ENCODE measurements at places on chromosomes 7 and 10. TPM values are rescaled to one million over a fixed set of nuclear protein-coding genes. Genes with fewer than 3 reads are reported as not detected.

GRCh38 chr10:29646238-29646902, 11.6 kb upstream of the SVIL start:
- no peak for DNase-seq
- no peaks in the 10 kb centered on the region for H3K27me3 ChIP-seq
- H3K4me3 ChIP-seq: no peak overlapping the region
- H3K36me3 ChIP-seq: no peaks in the 10 kb centered on the region
- peaks cover 43% of the 10 kb centered on the region for H3K4me1 ChIP-seq
- H3K27ac ChIP-seq: peak overlapping the region; percentile 9

DNA sequence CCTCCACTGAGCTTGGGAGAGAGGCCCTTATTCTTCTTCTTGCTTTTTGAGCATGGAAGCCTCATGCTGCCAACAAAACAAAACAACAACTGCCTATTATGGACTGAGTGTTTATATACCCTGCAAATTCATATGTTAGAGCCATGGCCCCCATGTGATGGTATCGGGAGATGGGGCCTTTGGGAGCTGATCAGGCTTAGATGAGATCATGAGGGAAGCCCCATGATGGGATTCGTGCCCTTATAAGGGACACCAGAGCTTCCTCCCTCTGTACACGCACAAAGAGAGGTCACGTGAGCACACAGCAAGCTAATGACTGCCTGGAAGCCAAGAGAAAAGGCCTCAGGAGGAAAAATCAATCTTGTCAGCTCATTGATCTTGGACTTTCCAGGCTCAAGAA, 235.0 kb downstream of the FANK1 start:
- H3K27ac ChIP-seq: no peak overlapping the region
- H3K4me1 ChIP-seq: peaks cover 12% of the 10 kb centered on the region
- no peaks in the 10 kb centered on the region for H3K27me3 ChIP-seq

- H3K36me3 ChIP-seq: no peaks in the 10 kb centered on the region
- no peak for DNase-seq
- H3K4me3 ChIP-seq: no peak overlapping the region
Measured at GRCh38 chr10:80108576-80109239, 23.8 kb upstream of the PLAC9 start.

DNA sequence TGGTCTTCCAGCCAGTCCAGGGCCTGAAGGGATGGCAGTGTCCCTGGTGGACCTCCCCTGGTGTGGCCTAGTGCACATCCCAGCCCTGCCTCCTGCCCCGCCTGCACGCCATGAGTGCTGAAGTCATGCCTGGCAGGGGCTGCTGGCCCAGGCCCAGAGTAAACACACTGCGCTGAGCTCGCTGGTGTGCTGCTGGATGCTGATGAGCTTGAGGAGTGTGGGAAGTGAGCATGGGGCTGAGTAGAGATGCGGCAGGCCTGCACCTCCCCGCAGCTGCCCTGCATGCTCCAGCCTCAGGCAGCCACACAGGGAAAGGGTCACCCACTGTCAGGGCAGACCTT, 43.2 kb downstream of the HTRA1 start:
- no peaks in the 10 kb centered on the region for H3K27me3 ChIP-seq
- peaks cover 17% of the 10 kb centered on the region for H3K4me1 ChIP-seq
- peak; percentile 89 for DNase-seq
- H3K4me3 ChIP-seq: no peak overlapping the region

GRCh38 chr10:131272897-131273451, 38.5 kb downstream of the TCERG1L start:
- no peak for DNase-seq
- H3K4me1 ChIP-seq: peaks cover 15% of the 10 kb centered on the region
- no peak overlapping the region for H3K4me3 ChIP-seq
- H3K27ac ChIP-seq: no peak overlapping the region

DNA sequence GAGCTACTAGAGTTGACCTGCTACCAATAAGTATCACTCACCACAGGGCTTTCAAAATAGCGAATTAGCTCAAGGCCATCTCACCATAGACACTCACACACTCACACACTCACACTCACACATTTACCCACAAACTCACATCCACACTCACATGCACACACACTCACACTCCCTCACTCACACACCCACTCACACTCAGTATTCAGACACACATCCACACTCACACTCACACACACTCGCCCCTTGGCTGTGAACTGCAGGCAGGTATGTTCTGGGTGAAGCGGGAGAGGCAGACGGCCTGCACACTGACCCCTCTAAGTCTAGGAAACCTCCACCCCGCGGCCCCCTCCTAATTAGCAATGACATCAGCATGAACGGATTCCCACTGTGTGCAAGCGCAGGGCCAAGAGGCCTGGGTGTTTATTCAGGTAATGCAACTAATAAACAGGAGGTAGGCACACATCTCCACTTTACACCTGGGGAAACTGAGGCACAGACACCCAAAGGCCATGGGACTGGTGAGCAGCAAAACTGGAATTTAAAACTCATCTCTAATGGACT, 94.6 kb downstream of the ADARB2 start:
- H3K36me3 ChIP-seq: no peaks in the 10 kb centered on the region
- no peaks in the 10 kb centered on the region for H3K27me3 ChIP-seq
- no peak overlapping the region for H3K27ac ChIP-seq
- H3K4me3 ChIP-seq: no peak overlapping the region
- no peaks in the 10 kb centered on the region for H3K4me1 ChIP-seq
- DNase-seq: no peak

GRCh38 chr7:112112822-112113255, 93.4 kb downstream of the DOCK4 start:
- H3K27ac ChIP-seq: peak overlapping the region; percentile 56
- no peaks in the 10 kb centered on the region for H3K36me3 ChIP-seq
- no peak overlapping the region for H3K4me3 ChIP-seq
- peak; percentile 56 for DNase-seq

GRCh38 chr10:3635697-3636096, 149.3 kb downstream of the KLF6 start:
- H3K27ac ChIP-seq: no peak overlapping the region
- no peaks in the 10 kb centered on the region for H3K36me3 ChIP-seq
- H3K4me3 ChIP-seq: no peak overlapping the region
- H3K27me3 ChIP-seq: no peaks in the 10 kb centered on the region
- DNase-seq: no peak
- peaks cover 1% of the 10 kb centered on the region for H3K4me1 ChIP-seq

DNA sequence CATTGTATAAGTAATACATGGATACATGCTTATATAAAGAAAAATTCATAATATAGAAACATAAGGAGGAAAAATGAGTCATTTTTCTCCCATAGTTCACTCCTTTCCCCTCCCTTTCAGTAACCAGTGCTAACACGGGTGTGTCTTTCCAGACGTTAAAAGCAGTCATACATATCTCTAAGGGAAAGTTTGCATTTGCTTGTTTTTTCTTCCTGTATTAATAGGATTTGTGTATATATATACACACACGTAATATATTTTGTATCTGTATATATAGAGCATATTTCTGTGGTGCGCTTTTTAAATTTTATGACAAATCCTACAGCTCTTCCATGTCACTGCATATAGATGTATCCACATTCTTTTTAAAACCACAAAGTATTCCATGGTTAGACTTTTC, 78.8 kb downstream of the RALA start:
- H3K27ac ChIP-seq: no peak overlapping the region
- H3K36me3 ChIP-seq: no peaks in the 10 kb centered on the region
- H3K4me1 ChIP-seq: no peaks in the 10 kb centered on the region
- H3K4me3 ChIP-seq: no peak overlapping the region
- no peak for DNase-seq

DNA sequence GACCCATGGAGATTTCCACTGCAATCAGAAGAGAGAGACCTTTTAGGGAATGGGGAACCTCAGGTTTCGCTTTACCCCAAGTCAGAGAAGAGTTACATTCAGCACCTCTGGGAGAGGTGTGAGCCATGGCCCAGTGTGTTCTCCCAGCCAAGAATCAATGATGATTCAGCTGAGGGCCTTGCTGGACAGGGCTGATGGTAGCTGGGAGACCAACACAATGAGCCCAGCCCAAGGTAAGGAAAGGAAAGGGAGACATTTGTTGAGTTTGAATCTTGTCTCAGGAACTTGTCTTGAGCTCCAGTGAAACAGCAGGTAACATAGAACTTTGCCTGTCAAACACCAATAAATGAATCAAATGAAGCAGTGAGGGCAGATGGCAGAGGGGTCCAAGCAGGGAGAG, 14.0 kb upstream of the PPIA start:
- no peak for DNase-seq
- H3K27ac ChIP-seq: no peak overlapping the region

- H3K4me1 ChIP-seq: no peaks in the 10 kb centered on the region
- H3K4me3 ChIP-seq: no peak overlapping the region
- no peak for DNase-seq
- no peak overlapping the region for H3K27ac ChIP-seq
Measured at GRCh38 chr7:139330333-139331030, 10.7 kb upstream of the FMC1 start.

- H3K4me1 ChIP-seq: no peaks in the 10 kb centered on the region
- H3K27ac ChIP-seq: no peak overlapping the region
- no peaks in the 10 kb centered on the region for H3K27me3 ChIP-seq
- H3K4me3 ChIP-seq: no peak overlapping the region
- no peak for DNase-seq
Measured at GRCh38 chr7:30884881-30885280, 26.8 kb upstream of the AQP1 start.

The GRM8 gene
- total RNA-seq: 1.4 TPM

- H3K27ac ChIP-seq: no peak overlapping the region
- peak overlapping the region; percentile 41 for H3K4me3 ChIP-seq
- no peaks in the 10 kb centered on the region for H3K36me3 ChIP-seq
- DNase-seq: no peak
- peaks cover 10% of the 10 kb centered on the region for H3K4me1 ChIP-seq
Measured at GRCh38 chr10:96513305-96513697, 425 bp downstream of the TLL2 start.

DNA sequence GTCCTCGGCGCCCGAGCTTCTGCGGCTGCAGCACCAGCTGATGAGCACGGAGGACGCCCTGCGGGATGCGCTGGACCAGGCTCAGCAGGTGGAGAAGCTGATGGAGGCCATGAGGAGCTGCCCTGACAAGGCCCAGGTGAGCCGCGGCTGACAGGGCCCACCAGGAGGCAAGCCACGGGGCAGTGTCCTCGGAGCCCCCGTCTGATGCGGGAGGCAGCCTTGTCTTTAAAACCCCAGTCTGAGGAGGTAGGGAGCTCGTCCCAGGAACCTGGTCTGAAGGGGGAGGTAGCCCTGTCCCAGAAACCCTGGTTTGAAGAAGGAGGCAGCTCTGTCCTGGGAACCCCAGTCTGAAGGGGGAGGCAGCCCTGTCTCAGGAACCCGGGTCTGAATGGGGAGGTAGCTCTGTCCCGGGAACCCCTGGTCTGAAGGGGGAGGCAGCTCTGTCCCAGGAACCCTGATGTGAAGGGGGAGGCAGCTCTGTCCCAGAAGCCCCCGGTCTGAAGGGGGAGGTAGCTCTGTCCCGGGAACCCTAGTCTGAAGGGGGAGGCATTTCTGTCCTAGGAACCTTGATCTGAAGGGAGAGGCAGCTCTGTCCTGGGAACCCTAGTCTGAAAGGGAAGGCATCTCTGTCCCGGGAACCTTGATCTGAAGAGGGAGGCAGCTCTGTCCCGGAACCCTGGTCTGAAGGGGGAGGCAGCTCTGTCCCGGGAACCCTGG, 53.1 kb upstream of the GTF2IRD1 start:
- H3K36me3 ChIP-seq: no peaks in the 10 kb centered on the region
- no peak for DNase-seq
- no peaks in the 10 kb centered on the region for H3K4me1 ChIP-seq
- H3K27ac ChIP-seq: no peak overlapping the region
- no peaks in the 10 kb centered on the region for H3K27me3 ChIP-seq

- no peak overlapping the region for H3K27ac ChIP-seq
- no peaks in the 10 kb centered on the region for H3K27me3 ChIP-seq
- H3K36me3 ChIP-seq: no peaks in the 10 kb centered on the region
- no peak for DNase-seq
- H3K4me1 ChIP-seq: no peaks in the 10 kb centered on the region
Measured at GRCh38 chr7:117682681-117683385, 190.4 kb downstream of the CTTNBP2 start.

The MAD1L1 gene
- total RNA-seq: 21.8 TPM

DNA sequence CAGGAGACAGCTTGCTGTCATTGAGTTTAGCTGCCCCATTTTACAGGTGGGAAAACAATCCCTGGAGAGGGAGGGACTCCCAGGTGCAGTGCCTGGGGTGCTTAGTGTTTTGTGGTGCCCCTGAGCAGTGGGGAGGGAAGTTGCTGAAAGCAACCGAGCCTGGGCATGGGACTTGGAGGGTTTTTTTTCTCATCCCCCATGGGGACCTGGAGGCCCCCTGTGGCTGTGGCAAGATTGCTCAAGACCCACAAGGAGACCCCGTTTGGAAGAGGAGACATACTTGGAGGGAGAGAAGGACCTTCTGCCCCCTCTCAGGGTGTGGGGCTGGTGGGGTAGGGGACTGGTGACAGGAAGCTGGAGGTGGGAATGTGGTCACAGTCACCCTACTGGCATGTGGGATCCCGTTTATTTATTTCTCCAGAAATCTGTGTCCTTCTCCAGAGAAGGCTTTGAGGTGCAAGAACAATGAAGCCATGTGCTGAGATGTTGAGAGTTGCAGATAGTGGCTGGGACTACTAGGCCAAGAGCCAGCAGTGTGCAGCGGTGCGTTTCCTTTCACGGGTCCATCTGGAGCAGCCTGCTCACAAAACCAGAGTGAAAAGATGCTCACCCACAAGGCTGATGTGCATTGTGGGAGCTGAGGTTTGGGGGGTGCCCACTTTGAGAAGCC, 21.5 kb downstream of the ZMIZ1 start:
- H3K4me3 ChIP-seq: no peak overlapping the region
- H3K36me3 ChIP-seq: no peaks in the 10 kb centered on the region
- DNase-seq: no peak
- peaks cover 47% of the 10 kb centered on the region for H3K4me1 ChIP-seq
- H3K27me3 ChIP-seq: no peaks in the 10 kb centered on the region
- H3K27ac ChIP-seq: no peak overlapping the region

- no peak overlapping the region for H3K4me3 ChIP-seq
- no peak for DNase-seq
- H3K36me3 ChIP-seq: no peaks in the 10 kb centered on the region
- H3K27me3 ChIP-seq: no peaks in the 10 kb centered on the region
- no peaks in the 10 kb centered on the region for H3K4me1 ChIP-seq
Measured at GRCh38 chr7:101393865-101394264, 31.2 kb downstream of the COL26A1 start.

DNA sequence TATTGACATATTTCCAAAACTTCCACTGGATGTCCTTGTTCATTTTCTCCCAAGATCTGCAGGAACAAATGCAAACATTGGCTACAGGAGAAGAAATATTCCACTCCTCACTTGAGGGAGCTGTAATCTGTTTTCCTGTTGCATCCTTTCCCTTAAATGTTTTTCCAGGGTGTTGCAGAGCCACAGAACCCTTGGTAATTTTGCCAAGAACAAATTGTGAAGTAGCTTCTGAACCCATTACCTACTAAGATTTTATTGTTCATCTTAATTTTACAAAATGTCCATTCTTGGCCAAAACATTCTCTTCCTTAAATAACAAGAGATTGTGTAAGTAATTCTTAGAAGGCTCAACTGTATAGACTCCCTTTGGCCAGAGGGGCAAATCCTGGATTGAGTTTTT, 177.0 kb downstream of the GNAT3 start:
- DNase-seq: no peak
- no peak overlapping the region for H3K27ac ChIP-seq
- H3K4me3 ChIP-seq: no peak overlapping the region

The CPA2 gene
- 3.5 TPM for total RNA-seq

DNA sequence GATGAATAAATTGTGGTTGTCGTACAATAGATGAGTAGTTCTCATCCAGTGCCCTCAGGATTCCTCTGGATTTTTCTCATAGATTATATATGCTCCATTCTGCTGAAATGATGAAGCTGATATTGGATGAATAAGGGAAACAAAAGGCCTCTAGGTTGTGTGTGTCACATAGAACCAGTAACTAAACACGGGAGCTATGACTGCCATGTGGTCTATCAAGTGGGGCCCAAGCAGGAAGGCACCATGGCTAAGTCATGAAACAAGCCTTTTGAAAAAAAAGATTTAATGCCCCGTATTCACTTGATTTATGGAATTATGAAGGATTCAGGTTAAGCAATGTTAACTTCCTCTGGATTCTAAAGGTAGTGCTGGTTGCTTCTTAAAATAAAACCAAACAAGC, 225.1 kb downstream of the TCF7L2 start:
- no peaks in the 10 kb centered on the region for H3K27me3 ChIP-seq
- H3K27ac ChIP-seq: no peak overlapping the region
